Prostate gland (tissue), 2 donors: ENCODE measurements at places on chromosomes 5 and 9.

DNA sequence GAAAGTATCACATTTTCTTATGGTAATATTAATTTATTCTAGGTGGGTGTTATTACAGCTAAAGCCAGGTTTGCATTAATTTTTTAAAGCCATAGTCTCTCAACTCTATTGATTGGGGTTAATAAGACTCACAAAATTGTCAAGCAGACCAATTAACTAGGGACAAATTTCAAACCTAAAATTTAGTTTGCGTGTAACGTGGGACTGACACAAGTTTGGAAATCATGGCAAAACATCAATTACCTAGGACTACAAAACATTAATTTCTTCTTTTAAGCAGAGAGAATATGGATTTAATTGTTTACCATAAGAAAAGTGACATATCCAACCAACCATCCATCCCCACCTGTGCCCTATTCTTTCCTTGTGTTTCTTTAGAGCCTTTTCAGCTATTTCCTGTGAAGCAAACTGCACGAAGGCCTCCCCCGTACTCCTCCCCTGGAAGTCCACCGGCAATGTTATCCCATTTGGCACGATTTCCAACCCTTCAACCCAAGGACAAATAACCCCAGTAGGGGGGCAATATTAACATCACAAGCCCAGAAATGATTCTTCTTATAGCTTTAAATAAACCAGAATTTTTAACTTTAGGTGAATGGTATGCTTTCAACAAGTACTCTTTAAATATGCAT, 4.4 kb downstream of the HNRNPH1 start:
- no peak for DNase-seq

DNA sequence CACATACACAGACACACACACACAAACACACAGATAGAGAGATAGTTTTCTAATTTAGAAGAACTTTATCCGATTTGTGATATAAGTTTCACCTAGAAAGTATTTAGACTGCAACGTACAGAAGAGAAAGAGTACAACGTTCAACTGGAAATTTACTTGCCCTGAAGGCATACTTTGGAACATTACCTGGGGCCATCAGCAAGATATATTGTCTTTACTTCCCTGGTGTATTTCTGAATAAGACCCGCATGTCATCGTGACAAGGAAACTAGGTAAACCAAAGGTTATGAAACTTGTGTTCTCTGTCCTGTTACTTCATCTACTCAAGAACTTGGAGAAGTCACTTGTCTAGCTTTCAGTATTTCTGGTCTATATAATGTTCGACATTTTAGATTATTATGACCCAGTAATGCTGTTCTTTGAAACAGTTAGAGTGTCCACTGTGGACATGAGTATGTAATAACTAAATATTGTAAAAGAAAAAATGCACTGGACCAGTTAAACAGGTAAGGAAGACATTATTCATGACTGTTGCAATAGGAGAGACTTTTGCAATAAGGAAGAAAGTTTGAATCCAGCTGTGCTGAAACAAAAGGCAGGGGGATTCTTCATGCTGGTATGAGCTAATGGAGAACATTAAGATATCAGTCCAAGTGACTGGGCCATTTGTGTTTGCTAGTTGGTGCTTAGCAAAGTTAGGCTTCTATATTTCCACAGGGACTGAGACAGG, 1791.1 kb downstream of the MAT2B start:
- no peak for DNase-seq

- DNase-seq: no peak
These were observed 12.6 kb downstream of the HSD17B3 start for GRCh38 chr9:96289392-96289791.

DNA sequence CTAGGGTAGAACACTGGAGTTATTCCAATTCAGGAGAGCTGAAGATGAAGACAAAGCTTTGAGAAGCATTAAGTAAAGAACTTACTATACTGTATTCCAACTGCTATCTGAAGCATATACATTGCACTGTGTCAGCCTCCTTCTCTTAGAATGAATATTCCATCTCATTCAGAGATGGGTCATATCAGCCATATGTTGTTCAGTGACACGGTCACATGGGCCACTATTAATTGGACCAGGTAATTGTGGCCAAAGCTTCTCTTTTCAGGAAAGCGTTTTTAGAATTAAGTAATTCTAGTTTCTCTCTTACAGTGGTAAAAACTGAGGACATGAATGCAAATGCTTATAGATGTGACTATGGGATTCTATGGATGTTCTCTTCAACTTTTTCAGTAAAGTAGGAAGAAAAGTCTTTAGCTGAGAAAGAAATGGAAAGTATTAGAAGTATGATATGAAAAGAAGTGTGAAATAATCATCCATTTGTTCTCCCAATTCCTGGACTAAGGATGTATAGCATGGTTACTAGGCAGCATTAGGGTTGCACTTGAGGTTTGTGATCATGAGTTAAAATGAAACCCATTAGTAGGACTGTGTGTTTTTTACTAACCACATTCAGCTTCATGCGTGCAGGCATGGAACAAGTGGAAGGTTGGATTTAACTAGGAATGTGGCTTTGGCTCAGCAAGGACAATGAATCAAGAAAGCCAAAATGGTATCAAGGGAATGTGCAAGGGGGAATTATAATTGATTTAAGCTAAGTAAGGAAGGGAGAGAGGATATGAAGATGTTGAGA, 40.9 kb downstream of the CETN3 start:
- no peak for DNase-seq

DNA sequence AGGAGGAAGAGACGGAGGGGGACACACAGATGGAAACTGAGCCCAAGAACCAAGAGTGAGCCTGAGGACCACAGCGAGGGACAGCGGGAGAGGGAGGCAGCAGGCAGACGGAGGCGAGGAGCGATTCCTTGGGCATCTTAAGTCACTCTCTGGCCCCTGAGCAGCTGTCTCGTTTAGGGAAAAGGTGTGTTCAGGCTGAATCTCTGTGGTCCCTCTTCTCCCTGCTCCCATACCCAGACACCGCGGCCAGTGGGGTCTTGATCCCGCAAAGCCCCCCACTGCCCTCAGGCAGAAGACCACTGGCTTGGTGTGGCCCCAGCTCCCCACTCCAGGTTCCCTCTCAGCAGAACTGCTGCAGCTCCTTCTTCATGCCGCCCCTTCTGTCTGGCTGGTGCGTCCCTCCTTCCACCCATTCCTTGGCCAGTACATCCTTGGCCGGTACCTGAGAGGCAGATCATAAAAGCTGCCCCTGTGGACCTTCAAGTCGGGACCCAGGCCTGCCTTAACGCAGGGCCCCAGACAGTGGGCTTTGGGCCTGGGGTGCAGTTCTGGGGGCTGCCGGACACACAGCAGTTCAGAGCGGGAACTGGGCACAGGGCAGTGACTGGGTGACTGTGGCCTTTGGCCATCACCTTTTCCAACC, 5.8 kb upstream of the RALGDS start:
- no peak for DNase-seq

DNA sequence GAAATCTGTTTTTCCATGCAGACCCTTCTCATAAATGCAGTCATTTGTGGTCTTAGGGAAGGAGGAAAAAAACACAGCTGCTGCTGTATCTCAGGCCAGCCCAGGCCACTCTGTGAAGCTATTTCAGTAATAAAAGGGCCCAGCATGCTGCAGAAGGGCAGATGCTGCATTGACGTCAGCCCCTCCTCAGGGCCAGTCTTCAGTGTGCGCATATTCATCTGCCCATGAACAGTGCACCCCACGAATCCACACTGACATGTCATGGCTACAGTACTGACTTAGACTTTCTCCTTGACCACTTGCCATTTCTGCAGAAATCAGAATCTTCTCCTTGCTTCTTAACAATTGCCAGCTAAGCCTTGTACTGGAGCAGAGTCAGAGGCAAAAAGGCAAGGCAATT, 304.7 kb downstream of the GABRG2 start:
- no peak for DNase-seq

GRCh38 chr9:91698266-91698665, 251.8 kb downstream of the ROR2 start:
- DNase-seq: no peak

DNA sequence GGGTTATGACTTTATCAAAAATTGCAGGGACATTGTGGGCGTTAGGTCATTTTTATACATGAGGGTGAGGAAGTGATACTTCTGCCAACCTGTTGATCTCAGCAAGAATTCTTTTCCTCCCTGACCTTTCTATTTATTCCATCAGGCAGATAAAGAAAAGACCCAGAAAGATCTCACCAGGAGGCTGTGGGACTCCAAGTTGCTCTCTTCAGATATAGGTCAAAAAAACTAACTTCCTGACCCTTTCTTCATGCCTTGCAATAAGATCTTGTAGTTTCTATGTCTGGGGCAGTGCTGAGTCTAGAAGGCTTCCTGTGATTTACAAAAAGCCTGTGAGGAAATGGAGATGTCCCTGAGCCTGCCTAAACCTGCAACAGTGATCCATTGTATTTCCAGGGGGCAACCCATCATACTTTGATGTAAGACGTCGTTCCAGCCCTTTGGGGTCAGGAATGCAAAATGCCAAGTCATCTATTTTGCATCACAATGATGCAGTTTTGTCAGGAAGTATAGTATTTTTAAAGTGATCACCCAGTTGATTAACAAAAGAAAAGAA, 22.0 kb upstream of the PIK3R1 start:
- DNase-seq: no peak

DNA sequence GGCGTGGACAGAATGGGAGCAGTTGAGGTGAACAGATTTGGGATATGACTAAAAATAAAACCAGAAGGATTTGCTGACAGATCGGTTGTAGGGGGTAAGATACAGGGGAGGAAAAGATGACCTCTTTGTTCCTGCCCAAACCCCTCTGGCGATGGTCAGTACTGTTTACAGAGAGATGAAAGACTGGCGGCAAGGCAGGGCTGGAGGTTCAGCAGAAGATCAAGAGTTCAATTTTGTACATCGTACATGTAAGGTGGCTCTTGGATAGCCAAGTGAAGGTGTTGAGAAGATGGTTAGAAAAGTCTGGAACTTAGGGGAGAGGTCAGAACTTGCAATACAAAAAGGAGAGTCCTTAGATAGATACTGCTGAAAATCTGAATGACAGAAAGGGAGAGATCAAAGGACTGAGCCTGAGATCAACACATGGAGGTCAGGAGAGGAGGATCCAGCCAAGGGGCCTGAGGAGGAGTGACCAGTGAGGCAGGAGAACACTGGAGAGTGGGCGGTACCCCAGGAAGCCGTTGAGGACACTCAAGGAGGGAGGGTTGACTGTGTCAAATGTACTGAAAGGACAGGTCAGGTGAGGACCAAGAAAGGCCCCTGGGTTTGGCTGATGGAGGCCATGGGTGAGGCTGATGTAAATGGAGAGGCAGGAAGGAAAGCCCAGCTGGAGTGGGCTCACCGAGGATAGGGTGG, 7.1 kb downstream of the IL4 start:
- no peak for DNase-seq

DNA sequence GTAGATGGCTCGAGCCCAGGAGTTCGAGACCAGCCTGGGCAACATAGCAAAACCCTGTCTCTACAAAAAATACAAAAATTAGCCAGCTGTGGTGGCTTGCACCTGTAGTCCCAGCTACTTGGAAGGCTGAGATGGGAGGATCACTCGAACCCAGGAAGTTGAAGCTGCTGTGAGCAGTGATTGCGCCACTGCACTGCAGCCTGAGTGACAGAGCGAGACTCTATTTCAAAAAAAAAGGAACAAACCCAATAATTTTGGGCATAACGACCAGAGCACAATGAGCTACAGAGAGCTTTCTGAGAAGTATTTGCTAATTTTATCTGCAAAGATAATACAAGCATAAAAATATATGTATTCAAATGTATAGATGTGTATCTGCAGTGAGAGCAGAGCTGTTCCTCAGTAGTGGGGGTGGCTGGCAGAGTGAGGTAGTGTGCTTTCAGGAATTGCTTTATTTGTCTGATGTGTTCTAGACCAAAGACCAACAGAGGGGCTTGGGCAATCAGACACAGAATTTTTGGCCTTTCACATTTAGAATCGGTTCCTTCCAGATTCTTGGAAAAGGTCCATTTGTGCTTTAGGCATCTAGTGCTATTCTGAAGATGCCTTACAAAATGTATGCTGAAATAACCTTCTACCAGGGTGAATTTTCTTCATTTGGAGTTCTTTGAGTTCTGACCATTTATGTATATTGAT, 5.2 kb downstream of the DOCK8 start:
- no peak for DNase-seq

- DNase-seq: no peak
These were observed 59.3 kb upstream of the ANGPTL2 start for GRCh38 chr9:127181595-127182190.

DNA sequence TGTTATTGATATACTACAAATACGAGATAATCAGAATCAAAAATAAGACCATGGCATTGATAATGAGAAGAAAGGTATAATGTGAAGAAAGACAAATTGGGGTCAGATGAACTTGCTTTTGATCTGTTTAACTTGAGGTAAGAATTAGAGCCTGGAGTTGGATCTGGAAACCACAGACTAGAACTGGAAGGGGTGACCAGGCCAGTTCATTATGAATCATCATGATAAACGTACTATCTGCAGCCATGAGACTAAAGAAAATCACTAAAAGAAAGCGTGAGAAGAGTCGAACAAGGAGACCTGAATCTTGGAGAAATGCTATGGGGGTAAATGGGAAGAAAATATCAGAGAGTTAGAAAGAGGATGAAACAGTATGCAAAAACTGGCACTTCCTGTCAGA, 967.5 kb downstream of the NR2F1-AS1 start:
- DNase-seq: no peak

DNA sequence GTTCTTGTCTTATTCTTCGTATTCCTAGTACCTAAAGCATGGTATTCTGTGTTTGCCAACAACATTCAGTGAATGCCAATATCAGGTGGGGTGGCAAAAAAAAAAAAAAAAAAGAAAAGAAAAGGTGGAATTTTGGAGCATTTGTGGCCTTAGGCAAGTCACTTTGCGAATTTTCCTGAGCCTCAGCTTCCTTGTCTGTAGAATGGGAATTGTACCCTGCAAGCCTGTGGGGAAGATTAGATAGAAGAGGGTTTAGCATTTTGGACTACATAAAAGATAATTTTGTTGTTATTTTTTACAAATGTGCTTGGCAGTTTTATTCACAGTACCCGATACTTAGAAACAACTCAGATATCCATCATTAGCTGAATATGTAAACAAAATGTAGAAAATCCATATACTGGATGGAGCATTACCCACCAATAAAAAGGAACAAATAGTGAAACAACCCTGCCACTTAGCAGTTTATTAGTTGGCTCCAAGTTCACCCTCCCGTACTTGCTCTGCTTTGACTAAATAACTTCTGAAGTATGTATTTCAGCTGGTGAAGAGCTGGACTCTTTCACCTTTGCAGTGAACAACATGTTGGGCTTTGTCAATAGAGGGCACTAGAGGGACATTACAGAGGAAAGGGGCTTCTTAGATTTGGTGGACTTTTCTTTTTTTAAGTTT, 13.6 kb downstream of the UBE2D2 start:
- DNase-seq: no peak

DNA sequence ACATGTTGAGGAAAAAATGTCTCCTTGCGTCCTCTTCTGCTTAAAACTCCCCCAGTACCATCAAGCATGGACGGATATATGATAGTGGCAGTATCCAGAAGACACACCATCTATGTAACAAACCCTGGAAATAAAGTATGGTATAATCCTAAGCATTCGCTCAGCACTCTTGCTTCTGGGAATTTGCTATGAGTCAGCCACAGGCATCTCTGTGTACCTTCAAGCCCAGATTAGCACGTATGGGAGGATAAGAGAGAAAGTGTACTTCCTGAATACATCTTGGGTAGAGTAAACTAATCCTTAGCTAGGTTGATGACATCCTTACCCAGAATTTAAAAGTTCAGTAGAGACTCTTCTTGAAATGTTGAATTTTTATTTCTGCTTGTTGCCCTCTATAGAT, 71.2 kb downstream of the GHR start:
- no peak for DNase-seq
